Activated CD4-positive, alpha-beta T cell treated with anti-CD3 and anti-CD28 coated beads for 1 hour (primary cell): ENCODE measurements at places on chromosomes 3 and 15.

GRCh38 chr3:55564726-55565125 is 77.6 kb upstream of the WNT5A start:
- no peak for DNase-seq

GRCh38 chr3:45659661-45660566 is 29.3 kb upstream of the SACM1L start:
- no peak for DNase-seq

DNA sequence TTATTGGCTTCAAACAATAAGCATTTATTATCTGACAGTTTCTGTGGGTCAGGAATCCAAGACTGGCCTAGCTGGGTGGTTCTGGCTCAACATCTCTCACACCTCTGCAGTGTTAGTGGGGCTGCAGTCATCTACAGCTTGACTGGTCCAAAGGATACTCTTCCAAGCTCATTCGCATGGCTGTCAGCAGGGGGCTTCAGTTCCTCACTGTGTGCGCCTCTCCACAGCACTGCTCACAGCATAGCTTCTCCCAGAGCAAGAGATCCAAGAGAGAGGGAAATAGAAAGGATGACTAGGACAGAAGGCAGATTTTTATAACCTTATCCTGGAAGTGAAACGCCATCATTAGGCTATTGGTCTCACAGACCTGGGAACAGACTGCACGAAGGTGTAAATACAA is 64.2 kb downstream of the MAGI1 start:
- DNase-seq = no peak

DNA sequence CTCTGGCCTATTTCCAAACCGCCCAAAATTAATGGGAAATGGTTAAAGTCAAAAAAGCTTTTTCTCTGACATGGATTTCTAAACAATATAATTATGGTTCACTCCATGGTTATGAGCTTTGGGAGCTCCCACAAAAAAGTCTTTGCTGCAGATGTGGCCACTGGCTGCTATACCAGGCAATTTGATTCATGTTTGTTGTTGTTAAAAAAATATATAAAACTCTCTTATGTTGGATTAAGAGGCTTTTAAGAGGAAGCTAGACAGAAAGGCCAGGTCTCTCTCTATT is 258.6 kb downstream of the TIGIT start:
- no peak for DNase-seq

GRCh38 chr3:179852142-179852905 is 184.4 kb downstream of the PEX5L start:
- no peak for DNase-seq

DNA sequence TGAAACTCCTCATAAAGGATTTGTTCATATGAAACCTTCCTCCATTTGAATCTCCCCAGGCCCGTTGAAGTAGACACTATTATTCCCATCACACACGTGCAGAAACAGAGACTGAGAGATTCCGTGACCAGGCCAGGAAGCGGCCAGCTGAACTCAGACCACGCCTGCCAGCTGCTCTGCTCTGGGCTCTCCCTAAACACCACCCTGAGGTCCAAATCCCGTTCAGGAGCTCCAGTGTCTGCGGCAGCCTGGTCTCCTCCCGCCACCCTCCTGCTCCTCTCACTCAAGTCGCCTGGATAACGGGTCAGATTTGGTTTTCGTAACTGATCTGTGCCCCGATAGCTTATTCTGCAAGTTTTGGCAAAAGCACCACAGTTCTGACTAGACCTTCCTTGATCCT is 53.6 kb upstream of the SNRPA1 start:
- no peak for DNase-seq
